ENCODE measurements at places on chromosomes 4 and X.

- no peak for DNase-seq
Observed at GRCh38 chrX:55098691-55099090, 9.9 kb downstream of the PAGE2 start.

DNA sequence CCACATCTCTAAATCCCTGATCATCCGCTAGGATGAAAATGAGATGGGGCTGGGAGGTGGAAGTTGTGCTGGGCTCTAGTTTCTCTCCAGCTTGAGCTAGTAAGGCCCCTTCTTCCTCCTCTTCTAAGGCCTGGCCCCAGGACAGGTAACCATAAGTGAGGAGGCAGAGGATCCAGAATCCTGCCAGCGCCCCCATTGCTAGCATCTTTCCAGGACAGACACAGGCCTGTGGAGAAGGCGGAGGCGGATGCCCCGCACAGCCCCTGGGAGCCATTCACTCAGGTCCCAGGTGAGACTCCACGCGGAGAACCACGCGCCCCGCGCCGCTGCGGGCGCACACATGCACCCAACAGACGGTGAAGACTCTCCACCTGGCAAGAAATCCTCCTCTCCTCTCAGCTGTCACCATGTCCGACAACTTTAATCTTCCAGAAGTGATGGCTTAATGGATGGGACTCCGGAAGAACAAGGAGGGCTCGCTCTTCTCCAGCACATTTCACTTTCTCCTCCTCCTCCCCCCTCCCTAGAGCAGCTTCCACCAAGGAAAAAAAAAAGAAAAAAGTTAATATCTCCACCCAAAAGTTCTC lies 793 bp downstream of the ARSJ start:
- DNase-seq = no peak

GRCh38 chr4:138188406-138189084 lies 53.6 kb downstream of the SLC7A11 start:
- DNase-seq = no peak

DNA sequence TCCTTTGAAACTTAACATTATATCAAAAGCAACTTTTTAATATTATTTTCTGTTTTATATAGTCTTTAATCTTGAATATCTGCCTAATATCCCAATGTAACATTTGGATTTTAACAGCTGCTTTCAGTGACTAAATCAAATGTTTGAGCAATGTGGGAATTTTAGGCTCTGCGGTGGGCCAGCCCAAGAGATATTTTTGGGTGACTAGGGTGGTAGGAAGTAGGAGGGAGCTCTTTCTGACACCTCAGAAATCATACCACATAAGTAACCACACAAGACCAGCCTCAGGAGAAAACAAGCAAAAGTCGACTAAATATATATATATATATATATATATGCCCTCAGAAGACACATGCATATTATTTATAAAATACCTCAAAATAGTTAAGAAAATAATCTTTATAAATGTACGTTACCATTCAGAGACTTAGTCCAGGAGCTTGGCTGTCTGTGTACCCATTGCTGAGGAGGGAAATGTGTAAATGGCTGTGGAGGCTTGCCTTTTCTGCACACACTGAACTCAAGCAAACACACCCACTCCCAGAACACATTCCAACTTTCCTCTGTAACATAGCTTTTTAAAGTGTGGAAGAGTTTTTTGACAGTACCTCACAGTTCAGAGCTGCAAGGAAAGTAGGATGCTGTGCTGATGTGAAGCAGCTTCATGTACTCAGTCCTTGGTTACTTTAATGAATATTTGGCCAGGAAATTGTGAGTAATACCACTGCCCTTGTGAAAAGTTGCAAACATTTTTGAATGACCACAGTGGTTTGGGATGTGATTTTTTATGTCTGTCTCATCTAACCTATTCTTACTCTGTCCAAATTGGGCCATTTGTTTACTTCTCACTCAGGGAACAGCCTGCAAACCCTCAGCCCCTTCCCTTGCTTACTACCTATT lies at the start of gene RTL3:
TSS of gene RTL3 (minus strand) at position 484 of the 900 bp plus-strand sequence. CDS start 908 bp downstream, outside the sequence.
- DNase-seq = peak; percentile 63

- DNase-seq = no peak
Observed at GRCh38 chrX:129720741-129721140, 18.0 kb upstream of the XPNPEP2 start.

GRCh38 chrX:6738518-6739470 lies 203.9 kb upstream of the VCX3A start:
- DNase-seq = no peak

GRCh38 chr4:13538427-13538973 lies 5.8 kb downstream of the NKX3-2 start:
- no peak for DNase-seq

GRCh38 chr4:60223208-60223923 lies 976.8 kb upstream of the ADGRL3 start:
- no peak for DNase-seq

- no peak for DNase-seq
Observed at GRCh38 chr4:95798727-95799126, 41.2 kb upstream of the PDHA2 start.

GRCh38 chr4:104416725-104417356 lies 77.9 kb downstream of the CXXC4 start:
- no peak for DNase-seq

DNA sequence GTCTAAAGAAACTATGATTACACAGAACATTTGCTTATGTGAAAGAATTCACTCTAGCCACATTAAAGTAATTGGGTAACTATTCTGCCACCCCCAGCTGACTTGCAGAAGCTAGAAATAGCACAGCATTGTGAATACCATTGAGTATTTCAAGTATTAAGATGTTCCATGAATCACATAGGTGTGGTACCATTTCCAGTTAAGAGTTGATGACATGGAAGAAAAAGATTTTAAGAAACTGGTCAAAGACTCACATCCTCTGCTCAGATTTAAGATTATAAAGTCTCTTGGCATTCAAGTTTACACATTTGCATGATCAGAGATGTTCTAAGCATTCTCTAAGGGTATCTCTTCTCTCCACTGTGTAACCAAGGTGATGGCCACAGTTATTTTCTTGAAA lies 287.5 kb downstream of the CAMK2D start:
- DNase-seq = no peak

- DNase-seq = no peak
Observed at GRCh38 chr4:77007358-77008230, 58.0 kb downstream of the SEPTIN11 start.

DNA sequence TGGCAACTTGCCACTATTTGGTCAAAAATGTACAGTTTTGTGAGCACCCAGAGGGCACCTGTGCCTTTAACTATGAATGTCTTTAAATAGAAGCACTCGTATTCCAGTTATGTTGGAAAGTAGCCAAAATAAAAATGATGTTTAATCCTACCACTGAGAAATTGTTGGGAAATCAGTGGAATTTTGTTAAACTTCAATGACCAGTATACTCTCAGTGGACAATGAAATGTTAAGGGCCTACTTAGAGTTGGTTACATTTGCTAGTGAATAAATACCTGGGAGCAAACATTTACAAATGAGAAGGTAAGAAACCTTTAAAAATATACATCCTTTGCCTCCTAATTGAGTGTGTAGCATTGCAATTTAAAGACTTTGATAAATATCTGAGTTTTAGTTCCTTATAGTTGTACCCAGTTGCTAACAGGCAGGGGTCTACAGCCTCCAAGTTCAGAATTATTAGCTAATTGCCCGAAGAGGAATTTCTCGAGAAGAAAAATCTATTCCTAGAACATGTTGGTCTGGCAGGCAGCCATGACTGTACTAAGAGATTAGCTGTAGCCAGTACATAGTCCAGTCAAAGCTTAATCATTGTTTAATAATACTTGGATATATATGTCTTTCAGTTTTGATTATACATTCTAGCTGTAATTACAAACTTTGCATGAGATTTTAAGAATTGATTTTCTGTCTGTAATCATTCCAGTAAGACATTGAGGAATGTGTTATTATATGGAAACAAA lies 93.2 kb downstream of the IL1RAPL2 start:
- no peak for DNase-seq

DNA sequence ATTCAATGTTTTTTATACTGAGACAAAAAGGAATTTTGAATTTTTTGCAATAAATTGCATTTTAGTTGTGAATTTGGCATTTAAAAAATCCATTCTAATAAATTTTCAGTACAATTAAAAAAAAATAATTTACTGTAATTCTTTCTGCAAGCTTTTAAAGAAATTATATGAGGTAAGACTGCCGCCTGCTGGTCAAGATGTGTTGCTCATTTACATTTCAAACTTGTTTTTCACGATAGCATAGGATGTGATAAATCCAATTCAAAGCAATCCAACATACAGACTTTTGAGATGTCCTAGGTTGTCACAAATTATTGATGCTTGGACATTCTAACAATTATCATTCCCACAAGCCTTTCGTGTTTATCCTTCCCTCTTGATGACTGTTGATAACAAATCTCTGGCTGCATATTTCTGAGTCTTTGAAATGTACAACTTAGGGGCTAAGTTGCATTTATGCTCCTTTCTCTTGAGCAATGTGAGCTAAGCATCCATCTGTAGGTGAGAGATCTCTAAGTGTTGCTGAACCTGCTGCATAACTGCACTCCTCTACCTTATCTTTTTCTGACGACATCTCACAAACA lies 21.7 kb upstream of the MFAP3L start:
- DNase-seq = no peak

DNA sequence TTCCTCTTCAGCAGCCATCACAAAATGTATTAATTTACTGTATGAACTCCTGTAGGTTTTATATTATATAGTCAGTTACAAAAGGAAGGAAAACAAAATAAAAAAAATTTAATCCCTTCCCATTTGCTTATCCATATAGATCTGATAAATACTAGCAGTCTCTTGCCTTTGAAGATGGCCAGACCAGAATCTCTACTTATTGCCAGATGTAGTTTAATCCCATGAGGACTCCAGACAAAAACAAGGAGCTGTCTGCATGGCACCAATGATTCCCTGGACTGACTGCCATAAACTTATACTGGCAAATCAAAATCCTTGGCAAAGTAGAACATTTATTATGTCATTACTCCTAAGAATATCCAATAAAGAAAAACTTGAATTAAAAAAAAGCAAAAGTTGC lies 223.3 kb upstream of the MAB21L2 start:
- DNase-seq = no peak

DNA sequence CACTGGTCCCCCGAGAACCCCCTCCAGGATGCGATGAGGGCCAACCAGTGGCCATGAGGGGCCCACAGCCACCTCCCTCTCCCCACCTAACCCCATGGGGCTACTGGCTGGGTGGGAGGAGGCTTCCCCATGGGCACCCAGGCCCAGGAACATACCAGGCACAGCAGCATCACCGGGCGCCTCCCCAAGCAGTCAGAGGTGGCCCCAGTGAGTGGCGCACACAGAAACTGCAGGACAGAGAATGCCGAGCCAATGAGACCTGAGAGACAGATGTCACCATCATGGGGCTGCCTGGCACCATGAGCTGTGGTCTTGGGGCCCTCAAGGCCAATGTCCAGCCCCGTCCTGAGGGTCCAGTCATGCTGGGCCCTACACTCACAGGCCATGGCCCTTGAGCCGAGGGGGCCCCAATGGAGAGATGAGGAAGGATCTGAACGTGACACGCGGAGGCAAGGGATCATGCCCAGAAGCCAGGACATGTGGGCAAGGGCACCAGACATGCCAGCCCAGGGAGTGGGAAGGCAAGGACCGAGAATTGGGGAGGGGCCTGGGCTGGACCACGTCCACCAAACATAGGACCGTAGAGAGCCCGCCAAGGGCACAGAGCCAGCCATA lies 30.1 kb downstream of the NOP14 start:
- peak; percentile 63 for DNase-seq

GRCh38 chr4:86706923-86707597 lies 112.9 kb downstream of the PTPN13 start:
- DNase-seq = no peak

GRCh38 chr4:135564090-135564489 lies 1362.5 kb upstream of the PABPC4L start:
- no peak for DNase-seq

GRCh38 chrX:101642093-101642492 lies 17.6 kb downstream of the ARMCX2 start:
- DNase-seq = no peak

- DNase-seq = no peak
Observed at GRCh38 chr4:182231080-182231479, 12.1 kb upstream of the TENM3 start.

- no peak for DNase-seq
Observed at GRCh38 chrX:139850968-139851367, 81.9 kb downstream of the ATP11C start.

DNA sequence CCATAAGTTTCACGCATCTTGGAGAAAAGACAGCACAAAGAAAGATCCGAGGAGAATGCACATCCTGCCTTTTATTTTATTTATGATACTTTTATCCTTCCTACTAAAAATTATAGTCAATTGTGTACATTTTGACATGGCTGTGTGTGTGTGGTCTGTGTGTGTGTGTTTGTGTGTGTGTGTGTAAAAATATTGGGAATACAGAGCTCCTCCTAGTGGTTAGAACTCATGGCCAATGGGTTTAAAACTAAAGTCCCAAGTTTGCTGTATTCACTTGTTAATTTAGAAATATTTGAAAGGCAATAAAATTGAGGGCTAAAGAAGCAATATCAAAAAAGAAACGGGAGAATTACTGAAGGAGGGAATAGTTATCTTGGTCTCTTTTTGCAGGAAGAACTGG lies 47.5 kb downstream of the NKX6-1 start:
- DNase-seq = no peak

GRCh38 chr4:83830138-83830888 lies 294.4 kb downstream of the GPAT3 start:
- no peak for DNase-seq

DNA sequence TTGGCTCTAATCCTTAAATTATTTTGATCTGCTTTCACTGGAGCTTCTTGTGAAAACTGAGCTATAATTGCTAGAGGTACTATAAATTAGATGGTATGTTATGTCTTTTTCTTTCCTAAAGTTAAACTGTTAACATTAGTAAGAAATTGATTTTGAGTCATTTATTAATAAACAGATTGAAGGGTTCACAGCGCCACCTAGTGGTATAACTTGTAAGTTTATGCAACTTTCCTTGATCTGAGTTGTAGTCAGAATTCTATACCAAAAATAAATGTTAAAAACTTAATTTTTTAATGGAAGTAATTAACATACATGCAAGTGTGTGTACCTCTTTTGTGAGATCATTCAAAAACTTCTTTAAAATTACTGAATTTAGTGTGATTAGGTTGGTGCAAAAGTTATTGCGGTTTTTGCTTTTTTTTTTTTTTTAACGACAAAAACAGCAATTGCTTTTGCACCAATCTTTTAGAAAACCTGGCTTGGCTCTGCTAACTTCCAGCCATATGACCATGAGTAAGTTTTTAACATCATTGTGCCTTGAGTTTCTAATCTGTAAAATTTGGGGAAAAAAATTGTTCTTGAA lies 151.5 kb downstream of the CENPC start:
- no peak for DNase-seq

DNA sequence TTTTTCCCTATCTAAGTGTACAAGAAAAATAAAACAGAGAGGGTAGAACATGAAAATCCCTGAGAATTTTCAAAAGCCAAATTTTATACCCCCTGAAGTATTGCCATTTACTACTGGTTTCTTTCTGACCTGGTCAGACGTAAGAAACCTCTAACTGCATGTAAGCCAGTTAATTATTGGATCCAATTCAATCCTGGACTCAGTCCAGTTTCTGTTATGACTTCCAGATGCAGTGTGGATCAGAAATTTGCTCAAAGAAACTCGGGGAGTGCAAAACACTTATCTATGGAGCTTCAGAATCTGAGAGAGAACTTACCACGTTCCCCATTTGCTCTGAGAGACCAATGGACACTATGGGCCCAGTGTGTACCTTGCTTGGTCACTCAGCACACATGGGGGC lies 383.5 kb downstream of the KLHL4 start:
- no peak for DNase-seq
